ENCODE measurements at places on chromosomes 7 and 10.

DNA sequence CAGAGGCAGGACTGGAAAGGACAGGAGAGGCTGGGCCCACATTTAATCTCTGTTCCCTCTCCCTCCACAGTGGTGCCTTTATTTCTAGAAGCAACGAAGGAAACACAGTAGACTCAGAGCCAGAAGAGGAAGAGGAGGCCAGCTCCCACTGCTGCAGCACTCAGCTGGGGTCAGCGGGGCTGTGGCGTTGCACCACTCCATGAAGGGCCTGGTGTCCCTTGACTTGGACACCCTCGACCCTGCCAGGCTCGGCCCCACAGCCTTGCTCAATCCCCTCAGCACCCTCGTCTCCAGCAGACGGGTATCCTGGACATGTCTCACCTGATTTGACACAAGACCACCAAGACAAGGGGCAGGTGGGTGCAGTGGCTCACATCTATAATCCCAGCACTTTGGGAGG is 38.8 kb downstream of the PRKAG2 start:
- no peak for DNase-seq

- no peak for DNase-seq
Observed at GRCh38 chr7:71905821-71906220, 506.3 kb downstream of the CALN1 start.

GRCh38 chr10:26513101-26513500 is 75.0 kb downstream of the APBB1IP start:
- DNase-seq = no peak

- no peak for DNase-seq
Observed at GRCh38 chr7:144720149-144720548, 115.7 kb downstream of the TPK1 start.

- DNase-seq = peak; percentile 61
Observed at GRCh38 chr10:43322769-43323168, 48.7 kb upstream of the FXYD4 start.

DNA sequence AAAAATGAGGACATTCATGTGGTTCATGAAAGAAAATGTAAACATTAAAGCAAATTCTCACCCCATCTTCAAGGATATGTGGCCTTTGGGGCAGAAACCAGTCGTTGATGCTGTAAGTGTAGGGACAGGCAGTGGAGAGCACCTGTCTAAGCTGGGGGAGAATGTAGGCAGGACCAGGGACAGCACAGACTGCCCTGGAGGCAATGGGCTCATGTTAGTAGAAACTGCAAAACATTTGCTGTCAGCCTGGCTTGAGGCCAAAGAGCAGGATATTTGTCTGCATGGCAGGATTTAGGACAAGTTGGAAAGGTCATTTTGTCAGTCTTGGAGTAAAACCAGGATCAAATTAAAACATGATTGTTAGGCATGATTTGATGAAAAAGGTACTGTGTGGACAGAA is 211.6 kb upstream of the AGK start:
- no peak for DNase-seq

DNA sequence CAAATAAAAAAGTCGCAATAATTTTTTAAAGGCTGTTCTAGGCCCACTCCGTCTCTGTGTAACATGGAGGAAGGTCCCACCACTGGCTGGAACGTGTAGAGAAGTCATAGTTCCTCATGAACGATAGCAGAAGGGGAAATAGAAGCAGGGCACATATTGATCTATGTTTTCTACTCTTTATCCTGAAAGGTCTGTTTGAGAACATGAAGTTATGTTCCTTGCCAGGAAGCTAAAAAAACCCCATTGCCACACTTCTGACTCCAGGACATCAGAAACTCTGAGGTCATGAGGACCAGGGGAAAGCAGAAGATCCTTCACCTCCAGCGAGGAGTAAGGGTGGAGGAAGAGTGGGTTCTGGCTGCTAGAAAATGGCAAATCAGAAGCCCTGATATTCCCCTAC is 10.8 kb downstream of the ANKRD22 start:
- DNase-seq = no peak

DNA sequence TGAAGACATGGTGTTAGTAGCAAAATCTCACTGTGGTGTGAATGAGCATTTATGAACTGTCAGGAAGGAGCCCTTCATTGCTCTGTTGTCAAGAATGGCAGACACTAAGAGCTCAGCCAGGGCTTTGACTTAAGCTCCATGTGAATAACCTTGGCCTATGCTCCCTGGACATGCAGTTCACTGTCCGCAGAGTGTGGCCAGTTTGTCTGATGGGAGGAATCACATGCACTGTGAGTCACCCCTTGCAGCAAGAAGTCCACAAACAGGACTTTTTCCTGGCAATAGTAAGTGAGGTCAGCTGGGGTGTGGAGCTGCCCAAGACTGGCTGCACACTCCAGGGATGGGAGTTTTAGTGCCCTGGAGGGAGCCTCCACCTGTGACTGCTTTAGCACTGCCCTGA is 49.5 kb downstream of the ZNF37A start:
- no peak for DNase-seq

DNA sequence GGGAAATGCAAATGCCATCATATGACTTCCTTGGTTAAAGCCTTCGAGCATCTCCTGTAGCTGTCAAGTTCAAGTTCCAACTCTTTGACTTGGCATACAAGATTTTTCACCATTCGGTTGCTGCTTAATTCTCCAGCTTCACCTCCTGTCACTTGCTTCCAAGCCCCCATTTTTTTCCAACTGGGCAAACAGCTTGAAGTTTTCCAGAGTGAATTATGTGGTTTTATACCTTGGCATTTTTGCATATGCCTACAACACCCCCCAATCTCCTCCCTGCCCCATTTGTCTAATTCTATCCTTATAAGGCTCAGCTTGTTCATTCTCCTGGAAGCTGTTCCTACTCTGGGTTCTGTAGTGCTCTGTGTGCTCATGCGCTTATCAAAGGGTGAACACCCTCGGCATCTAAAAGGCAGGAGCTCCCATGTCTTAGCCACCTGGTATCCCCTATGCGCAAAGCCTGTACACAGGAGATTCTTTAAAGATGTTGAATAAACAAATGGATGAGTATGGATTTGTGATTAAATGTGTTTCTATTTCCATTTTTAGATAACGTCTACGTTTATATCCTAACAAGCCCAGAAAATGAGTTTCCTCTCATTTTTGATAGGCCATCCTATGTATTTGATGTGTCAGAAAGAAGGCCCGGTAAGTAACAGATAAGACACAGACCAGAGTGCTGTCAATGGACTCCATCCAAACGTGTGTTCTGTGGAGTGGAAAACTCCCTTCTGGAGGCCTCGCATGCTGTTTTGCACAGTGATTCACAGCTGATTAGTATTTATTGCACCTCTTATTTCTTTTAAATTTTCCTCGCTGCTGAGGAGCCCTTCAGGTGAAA is 52.5 kb downstream of the CDHR3 start:
- no peak for DNase-seq

- DNase-seq = no peak
Observed at GRCh38 chr10:97456034-97456685, 10.2 kb downstream of the ZDHHC16 start.

DNA sequence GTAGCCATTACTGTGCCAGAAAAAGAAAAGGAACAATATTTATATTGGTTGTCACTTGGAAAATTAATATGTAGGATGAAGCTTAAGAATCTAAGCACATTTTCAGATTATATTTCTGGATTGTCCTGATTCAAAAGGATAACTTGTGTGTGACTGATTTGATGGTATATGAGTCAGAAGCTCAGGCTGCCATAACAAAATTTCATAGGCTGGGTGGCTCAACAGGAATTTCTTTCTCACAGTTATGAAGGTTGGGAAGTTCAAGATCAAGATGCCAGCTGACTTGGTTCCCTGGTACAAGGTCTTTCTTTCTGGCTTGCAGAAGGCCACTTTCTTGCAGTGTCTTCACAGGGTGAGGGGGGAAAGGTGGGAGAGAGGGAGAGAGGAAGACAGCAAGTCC is 108.5 kb downstream of the ST7 start:
- DNase-seq = no peak

DNA sequence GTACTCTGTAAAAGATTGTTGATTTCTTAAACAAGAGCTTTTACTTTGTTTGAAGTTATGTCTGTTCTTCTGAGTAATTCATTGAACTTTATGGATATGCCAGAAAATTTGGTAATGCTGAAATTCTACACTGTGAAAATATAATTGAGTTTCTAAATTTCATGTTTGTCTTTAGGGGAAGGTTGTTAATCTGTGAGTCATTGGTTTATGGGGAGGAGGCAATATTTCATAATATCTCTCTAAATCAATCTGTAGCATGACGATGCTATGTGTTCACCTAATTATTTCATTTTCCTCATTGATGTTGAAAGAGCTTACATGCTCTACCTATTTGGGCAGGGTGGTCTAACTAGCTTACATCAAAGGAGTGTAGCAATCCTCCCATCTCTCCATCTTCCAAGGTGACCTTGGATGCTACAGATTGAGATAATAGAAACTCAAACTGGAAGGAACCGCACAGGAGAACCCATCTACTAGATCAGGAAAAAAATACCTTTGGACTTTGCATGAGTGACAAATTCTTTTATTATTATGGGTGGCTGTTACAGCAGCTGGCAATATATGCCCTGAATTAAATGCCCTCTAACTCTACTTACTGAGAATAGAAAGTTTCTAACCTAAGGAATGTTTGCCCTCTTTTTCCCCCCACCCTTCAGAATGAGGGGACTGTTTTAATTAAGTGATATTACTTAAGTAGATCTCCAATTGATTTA is 8.4 kb upstream of the SNX13 start:
- no peak for DNase-seq

GRCh38 chr7:98187138-98187502 is 24.1 kb upstream of the BHLHA15 start:
- no peak for DNase-seq

GRCh38 chr10:8315619-8316021 is 261.1 kb downstream of the GATA3 start:
- DNase-seq = no peak

GRCh38 chr10:22714479-22715289 is at the start of gene PIP4K2A:
PIP4K2A (minus strand) TSS chr10:22714578; CDS start chr10:22714326, 252 bp downstream.
- peak; percentile 36 for DNase-seq

DNA sequence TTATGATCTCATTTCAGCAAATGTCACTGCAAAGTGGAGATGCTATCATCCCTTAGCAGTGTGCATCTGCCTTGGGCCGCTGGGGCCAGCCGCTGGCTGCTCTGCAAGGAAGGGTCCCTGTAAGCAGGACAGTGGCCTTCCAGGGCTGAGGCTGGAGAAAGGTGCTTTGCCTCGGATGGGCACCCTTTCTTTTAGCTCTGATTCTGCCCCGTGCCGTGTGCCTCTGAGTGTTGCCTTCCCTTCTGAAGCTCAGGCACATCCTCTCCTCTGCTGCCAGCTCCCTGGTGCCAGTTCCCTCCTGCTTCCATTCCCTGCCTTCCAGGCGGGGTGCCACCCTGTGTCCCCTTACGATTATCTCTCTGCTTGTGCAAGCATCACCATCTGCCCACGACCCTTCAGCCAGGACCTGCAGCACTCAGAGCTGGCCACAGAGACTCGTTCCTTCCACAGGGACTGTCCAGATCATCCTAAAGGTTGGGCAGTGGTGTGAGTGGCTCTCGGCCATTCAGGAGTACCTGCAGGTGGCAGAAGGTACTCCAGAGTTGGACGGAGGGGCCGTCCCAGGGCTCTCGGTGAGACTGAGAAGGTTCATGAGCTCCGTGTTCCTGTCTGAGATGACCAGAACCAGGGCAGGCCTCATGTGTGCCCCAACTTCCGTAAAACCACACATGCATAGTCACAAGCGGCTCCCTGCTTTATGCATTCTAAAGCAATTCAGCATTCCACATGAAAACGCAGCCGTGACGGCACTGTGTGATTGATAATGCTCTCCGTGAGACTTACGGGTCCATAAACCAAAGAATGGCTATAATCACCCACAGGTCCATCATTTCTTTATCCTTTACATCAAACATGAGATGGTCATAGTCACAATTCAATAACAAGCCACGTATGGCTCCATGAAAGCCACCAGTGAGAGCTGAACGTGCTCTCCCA is 371.4 kb downstream of the DNAJB6 start:
- DNase-seq = no peak

DNA sequence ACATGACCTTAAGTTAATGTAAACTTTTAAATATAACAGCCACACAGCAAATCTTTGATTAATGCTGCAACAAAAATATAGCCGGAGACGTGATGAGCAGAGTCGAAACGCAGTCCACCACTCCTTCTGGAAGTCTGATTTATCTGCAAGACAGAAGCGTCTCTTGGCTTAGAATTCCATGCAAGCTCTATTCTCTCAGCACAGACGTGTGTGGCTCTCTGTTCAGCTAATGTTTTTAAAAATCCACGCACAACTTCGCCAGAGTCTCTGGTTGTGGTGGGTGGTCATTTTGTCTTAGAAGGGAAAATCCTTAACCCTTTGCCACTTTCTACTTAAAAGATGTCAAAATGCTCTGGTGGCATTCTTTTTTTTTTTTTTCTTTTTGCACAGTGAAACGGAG is 438.0 kb upstream of the MGMT start:
- no peak for DNase-seq

DNA sequence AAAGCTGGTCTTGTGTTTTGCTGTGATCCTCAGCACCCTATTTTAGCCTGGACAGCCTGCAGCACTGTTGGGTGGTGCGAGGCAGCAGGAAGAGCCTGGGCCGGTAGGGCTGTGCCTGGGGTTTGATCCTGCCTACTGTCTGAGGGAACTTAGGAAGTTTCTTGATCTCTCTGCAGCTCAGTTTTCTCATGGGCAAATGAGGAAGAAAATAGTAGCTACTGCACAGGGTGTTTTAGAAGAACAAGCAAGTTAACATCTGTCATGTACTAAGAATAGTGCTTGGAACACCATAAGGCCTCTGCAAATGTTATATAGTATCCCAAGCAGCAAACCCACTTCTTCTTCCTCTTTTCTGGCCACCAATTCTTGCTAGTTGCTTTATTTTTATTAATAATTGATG is 12.0 kb upstream of the AGR2 start:
- DNase-seq = no peak

DNA sequence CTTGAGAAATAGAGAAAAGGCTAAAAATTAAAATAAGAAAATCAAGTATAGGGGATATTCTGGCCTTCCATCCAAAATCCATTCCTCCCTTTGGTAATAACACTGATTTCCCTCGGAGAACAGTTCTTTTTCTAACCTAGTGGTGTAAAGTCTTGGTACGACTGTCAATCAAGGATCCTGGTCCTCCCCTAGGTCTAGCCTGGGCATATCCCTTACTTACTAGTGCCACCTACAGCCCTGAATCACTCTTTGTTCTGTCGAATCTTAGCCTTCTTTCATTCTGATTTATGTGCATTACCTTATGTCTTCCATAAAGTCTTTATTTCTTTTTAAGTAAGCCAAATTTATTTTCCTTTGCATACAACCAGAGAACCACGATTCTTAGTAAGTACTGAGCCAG is 298.7 kb upstream of the LRRTM3 start:
- DNase-seq = no peak

DNA sequence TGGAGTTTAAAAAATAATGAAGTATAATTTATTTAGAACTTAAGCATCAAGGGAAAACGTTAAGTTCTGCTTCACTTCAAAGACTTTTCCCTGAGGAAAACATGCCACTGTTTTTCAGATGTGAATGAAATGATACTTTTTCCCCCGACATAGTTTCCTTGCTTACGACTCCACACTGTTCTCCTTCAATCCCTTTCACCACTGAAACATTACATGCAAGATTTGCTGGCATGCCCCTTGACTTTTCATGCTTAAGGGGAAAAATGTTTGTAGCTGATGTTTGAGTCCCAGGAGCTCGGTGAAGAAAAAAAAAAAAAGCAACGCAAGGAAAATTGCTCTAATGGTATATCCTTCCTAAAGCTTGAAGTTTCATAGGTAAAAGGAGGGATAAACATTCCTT is 10.0 kb downstream of the GLI3 start:
- no peak for DNase-seq

GRCh38 chr7:24931844-24932243 is 48.1 kb downstream of the OSBPL3 start:
- DNase-seq = no peak

Measured in stimulated activated CD4-positive, alpha-beta T cell treated with anti-CD3 and anti-CD28 coated beads, Interleukin-1b, Interleukin-23, amount 100 ng/mL, for 1 hour (primary cell).